Activated naive CD4-positive, alpha-beta T cell (primary cell): ENCODE measurements at places on chromosomes 6 and 20.

DNA sequence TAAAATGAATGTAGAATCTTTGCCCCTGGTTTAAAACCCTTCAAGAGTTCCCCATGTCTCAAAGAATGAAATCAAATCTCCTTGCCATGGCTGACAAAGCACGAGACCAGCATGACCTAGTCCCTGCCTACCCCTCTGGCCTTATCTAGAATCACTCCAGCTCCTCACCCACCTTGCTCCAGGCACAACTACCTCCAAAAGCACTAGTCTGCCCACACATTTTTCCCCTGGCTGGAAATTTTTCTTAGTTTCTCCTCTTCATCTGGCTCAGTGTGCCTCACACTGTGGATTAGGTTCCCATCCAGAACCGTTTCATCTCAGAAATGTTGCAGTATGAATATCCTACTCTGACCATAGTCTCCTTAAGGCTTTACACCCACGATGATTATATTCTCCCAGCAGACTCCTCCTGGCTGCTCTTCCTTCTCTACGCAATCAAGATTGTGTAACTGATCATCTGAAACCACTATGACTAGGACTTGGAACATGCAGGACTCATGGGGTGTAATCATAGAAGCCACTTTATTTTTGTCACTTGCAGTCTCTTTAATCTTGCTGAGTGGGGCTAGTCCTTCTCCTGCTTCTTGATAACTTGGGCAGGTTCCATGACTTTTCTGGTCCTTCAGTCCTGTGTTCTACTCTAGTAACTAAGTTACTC is 7.8 kb upstream of the MRS2 start:
- DNase-seq, result no peak

DNA sequence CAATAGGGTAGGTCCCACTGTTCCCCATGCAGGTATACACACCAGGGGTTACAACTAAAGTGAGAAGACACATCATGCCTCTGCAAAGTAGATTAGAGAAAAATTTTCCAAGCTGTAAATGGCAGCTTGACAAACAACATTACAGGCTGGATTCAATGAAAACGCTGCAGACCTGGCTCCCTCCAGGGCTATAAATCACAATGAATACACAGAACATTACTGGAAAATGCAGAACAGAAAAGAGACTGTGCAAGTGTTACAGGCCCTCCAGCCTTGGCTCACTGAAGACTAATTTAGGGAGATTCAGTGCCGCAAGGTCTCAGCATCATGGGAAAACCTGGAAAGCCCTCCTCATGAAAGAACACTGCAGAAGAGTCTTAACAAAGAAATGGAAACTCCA is 207.8 kb downstream of the KHDC1L start:
- DNase-seq, result no peak

- DNase-seq, result no peak
Measured at GRCh38 chr6:6870921-6871320, 236.8 kb upstream of the RREB1 start.

DNA sequence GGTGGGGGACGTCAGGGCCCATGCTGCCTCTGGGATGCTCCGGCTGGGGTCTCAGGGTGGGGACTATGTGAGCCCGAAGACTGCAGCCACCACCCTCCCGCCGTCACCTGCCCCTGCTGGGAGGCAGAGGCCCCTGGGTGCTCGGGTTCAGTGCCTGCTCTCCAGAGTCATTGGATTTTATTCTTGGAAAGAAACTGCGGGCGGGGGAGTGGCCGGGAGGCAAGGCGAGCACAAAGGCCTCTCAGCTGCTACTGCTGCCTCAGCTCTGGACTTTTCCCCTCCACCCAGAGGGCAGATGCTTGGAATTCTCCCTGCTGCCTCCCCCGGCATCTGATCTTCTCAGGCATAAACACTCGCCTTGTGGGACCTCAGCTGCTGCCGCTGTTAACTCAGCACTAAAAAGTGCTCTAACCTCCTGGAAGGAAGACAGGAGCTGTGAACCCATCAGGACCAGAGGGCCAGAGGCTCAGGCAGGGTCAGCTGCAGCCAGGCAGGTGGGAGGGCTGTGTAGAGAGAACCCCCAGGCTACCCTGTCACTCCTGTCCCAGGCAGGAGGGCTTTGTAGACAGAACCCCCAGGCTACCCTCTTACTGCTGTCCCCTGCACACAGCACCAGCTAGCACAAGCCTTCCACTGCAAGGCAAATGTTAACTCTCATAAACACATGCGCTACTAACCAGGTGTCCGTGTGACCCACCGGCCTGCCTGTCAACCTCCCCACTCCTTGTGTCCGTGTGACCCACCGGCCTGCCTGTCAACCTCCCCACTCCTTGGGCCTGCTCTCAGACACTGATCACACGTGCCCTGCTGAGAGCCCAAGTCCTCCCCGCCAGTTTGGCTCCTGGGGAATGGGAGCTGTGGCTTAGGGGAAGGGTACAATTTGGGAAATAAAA is 9.4 kb upstream of the FRMD1 start:
- no peak for DNase-seq

GRCh38 chr6:88441346-88441745 is 275.2 kb upstream of the CNR1 start:
- no peak for DNase-seq

- no peak for DNase-seq
Measured at GRCh38 chr6:117267766-117268534, 2.6 kb downstream of the VGLL2 start.

- DNase-seq, result no peak
Measured at GRCh38 chr6:16252686-16253299, 14.4 kb downstream of the GMPR start.

GRCh38 chr20:41249411-41250281 is 67.9 kb downstream of the ZHX3 start:
- DNase-seq, result no peak

DNA sequence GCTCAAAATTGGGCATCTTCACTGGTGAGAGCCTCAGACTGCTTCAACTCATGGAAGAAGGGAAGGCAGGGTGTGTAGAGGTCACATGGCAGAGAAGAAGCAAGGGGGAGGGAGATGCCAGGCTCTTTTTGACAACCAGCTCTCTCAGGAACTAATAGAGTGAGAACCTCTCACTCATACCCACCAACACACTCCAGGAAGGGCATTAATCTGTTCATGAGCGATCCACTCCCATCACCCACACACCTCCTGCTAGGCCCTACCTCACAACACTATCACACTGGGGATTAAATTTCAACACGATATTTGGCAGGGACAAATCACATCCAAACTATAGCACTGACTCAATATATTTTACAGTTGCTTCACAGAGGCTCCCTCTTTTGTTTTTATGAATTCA is 2.0 kb downstream of the MSH5 start:
- DNase-seq, result no peak

GRCh38 chr20:51460569-51461265 is 81.8 kb downstream of the NFATC2 start:
- DNase-seq, result no peak

DNA sequence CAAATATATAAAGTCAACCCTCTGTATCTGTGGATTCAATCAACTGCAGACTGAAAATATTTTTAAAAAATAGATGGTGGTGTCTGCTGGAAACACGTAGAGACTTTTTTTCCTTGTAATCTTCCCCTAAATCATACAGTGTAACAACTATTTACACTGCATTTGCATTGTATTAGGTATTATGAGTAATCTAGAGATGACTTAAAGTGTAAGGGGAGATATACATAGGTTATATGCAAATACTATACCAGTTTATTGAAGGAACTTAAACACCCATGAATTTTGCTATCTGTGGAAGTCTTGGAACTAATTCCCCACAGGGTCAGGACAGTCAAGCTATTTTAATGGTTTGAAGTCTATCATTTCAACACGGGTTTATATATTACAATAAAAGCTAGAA is 10.2 kb downstream of the HDAC2 start:
- no peak for DNase-seq

GRCh38 chr6:15892369-15892768 is 229.5 kb upstream of the DTNBP1 start:
- no peak for DNase-seq

DNA sequence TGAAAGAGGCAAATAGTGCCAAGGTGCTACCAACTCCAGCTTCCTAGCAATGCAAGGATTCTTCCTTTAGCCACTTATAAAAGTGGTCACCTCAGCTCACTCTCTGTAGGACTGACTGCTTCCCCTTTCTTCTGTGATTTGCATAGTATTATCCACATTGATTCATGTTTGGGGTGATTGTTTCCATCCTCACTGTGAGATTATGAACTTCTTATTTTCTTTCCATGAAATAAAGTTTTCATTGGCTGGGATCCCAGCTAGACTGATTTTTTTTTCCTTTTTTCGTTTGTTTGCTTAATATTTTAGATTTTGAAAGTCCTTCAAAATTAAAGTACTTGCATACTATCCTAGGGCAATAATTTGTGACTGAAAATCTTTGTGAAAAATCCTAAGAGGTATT is 50.5 kb downstream of the EYA4 start:
- DNase-seq, result no peak

DNA sequence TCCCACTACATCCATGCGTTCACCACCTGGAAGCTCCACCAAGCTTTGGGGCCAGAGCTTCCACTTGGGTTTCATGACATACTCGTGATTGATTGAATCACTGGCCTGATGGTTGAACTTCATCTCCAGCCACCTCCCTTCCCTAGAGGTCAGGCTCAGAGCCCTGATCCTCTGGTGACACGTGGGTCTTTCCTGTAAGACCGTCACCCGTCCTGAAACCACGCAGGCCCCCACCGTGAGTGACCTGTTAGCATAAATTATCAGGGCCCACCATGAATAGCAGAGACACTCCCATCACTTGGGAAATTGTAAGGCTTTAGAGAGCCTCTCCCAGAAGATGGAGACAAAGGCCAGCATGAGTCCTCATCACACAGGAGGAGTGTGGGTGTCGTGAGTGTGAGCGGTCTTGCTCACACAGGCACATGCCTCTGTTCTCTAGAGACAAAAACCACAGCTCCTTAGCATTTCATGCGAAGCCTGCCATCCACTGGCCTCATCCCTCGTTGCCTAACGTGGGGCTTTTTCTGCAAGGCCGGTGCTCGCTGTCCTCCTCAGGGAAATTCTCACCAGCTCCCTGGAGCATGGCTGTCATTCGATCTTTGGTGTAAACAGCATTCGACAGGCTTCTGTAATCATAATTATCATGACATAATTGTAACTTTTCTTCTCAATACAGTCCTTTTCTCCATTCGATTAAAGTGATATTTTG is 65.1 kb upstream of the DUSP22 start:
- no peak for DNase-seq

DNA sequence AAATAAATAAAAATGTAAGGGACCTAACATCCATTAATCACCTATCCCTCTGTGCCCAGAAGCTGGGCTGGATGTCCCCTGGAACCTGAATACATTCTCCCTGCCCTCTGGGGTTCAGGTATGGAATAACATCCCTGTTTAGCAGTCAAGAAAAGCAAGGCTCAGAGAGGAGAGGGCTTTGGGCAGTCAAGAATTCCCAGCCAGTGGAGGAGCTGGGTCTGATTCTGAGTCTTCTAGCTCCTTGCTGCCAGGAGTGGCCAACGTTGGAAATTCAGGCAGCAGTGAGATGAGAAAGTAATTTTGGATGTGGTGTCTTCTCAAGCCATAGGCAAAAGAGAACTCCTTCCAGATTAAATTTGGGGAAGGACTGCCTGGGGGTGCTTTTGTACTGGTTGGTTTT is 42.6 kb upstream of the ZNFX1 start:
- DNase-seq, result no peak

GRCh38 chr6:96621983-96622382 is 59.1 kb downstream of the FHL5 start:
- no peak for DNase-seq

GRCh38 chr6:55082021-55082420 is 92.3 kb upstream of the HCRTR2 start:
- no peak for DNase-seq

DNA sequence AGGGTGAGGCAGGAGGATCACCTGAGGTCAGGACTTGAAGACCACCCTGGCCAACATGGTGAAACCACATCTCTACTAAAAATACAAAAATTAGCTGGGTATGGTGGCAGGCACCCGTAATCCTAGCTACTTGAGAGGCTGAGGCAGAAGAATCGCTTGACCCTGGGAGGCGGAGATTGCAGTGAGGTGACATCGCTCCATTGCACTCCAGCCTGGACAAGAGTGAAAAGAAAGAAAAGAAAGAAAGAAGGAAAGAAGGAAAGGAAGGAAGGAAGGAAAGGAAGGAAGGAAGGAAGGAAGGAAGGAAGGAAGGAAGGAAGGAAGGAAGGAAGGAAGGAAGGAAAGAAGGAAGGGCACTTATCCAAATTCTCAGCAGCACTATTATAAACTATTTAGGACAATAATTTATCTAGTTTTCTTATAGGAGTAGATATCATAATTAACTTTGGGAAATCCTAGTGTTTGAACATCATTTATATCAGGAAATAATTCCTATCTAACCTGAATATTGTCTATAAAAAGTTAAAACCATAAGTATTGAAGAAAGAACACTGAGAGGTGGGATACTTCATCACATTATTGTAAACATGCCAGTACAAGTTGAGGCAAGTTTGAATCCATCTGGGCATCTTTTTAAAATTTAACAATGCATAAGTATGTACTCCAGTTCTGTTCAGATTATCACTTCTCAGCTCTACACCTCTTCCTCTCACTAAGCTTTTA is 305.5 kb downstream of the SLC35F1 start:
- DNase-seq, result no peak

DNA sequence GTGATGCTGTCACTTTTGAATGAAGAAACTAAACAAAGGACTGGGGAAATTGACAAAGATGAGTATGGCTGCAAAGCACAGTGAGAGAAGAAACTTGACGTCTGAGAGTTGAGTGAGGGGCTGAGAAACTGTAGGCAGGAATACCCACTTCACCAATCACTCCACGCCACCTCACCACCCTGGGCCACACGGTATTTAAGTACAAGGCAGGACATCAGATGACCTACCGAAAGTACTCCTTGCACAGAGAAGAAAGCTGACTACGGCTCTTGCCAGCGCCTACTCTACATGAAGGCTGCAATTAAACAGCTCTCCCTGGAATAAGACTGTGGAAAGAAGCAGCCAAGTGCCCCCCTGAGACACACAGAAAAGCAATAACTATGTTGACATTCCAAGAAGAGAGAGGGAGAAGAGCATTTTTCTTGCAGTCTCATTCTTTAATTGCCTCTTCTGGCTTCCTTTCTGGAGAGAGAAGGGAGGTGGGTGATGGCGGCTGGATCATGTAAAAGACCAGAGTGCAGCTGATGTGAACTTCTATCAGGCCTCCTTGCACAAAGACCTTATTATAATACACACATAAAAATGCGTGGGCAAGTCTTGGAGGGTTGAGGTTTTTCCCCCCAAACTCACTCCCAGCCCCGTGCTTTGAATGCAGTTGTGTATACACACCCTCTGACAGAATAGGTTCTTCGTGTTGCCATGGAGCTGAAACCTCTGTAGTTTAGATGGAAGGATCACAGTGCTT is 44.6 kb downstream of the HIVEP2 start:
- no peak for DNase-seq
